ENCODE measurements at places on chromosomes 7 and 10.

GRCh38 chr10:125208854-125209565 is 48.6 kb upstream of the CTBP2 start:
- no peak for DNase-seq

GRCh38 chr10:46558392-46559185 is 2.1 kb upstream of the GPRIN2 start:
- no peak for DNase-seq

DNA sequence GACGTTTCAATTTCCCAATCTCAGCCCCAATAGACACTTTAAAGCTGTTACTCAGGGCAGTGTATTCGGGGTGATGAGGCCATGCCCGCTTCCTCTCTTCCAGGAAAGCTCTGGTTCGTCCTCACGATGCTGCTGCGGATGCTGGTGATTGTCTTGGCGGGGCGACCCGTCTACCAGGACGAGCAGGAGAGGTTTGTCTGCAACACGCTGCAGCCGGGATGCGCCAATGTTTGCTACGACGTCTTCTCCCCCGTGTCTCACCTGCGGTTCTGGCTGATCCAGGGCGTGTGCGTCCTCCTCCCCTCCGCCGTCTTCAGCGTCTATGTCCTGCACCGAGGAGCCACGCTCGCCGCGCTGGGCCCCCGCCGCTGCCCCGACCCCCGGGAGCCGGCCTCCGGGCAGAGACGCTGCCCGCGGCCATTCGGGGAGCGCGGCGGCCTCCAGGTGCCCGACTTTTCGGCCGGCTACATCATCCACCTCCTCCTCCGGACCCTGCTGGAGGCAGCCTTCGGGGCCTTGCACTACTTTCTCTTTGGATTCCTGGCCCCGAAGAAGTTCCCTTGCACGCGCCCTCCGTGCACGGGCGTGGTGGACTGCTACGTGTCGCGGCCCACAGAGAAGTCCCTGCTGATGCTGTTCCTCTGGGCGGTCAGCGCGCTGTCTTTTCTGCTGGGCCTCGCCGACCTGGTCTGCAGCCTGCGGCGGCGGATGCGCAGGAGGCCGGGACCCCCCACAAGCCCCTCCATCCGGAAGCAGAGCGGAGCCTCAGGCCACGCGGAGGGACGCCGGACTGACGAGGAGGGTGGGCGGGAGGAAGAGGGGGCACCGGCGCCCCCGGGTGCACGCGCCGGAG is 2.6 kb downstream of the GJD4 start:
- DNase-seq = no peak

DNA sequence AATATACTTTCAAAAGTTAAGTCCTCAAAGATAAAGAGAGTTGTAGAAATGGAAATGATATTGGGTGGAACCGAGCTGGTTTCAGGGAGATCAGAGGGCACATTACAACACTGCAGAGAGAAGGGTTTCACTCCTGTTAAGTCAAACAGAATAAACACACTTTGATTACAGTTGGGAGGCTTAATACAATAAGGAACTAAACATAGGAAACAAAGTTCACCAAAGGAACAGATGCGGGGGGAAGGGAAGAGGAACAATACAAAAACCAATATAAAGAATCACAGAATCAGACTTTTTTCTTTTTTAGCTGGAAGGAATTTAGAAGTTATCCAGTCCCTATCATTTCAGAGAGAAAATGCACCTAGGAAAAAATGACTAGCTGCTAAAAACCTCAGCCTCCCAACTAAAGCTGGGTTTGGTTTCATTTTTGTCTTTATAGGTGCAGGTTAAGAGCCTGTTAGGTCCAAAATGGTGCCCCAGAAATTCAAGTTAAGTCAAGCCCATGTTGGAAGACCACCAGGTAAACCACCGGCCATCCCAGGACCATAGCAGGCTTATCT is 81.9 kb downstream of the DNMBP start:
- DNase-seq = no peak

GRCh38 chr10:49089557-49090188 is 25.6 kb downstream of the VSTM4 start:
- no peak for DNase-seq

GRCh38 chr10:5952731-5953385 is 24.5 kb downstream of the IL15RA start:
- DNase-seq = no peak

GRCh38 chr10:102644066-102644645 is at the start of gene TRIM8:
Gene TRIM8, plus strand, starts transcription at chr10:102644479. Its CDS starts 139 bp downstream, at chr10:102644618.
- DNase-seq = peak; percentile 54

DNA sequence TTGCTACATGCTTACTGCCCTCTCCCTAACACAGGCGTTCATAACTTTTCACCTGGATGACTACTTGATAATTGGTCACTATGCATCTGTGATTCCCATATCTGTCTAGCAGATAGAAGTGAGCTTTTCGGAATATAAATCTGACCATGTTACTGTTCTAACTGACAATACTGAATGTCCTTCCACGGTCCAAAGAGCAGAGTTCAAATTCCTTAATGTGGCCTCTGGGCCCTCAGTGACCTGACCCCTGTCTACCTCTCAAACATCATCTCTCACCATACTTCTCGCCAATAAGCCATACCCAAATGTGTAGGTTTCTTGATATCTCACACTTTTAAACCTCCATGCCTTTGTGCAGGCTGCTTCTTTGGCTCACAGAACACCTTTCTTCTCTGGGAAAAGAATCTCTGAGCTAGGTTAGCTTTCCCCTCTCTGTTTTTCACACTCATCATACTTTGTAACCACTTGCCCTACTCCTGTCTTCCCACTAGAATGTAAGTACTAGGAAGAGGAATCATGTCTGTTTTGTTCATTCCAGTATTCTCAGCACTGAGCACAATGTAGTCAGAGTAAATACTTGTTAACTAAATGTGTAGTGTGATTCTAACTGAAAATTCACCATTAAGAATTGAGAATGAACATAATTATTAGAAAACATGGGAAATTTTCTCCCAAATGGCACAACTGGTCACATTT is 39.2 kb upstream of the LRRC17 start:
- no peak for DNase-seq

DNA sequence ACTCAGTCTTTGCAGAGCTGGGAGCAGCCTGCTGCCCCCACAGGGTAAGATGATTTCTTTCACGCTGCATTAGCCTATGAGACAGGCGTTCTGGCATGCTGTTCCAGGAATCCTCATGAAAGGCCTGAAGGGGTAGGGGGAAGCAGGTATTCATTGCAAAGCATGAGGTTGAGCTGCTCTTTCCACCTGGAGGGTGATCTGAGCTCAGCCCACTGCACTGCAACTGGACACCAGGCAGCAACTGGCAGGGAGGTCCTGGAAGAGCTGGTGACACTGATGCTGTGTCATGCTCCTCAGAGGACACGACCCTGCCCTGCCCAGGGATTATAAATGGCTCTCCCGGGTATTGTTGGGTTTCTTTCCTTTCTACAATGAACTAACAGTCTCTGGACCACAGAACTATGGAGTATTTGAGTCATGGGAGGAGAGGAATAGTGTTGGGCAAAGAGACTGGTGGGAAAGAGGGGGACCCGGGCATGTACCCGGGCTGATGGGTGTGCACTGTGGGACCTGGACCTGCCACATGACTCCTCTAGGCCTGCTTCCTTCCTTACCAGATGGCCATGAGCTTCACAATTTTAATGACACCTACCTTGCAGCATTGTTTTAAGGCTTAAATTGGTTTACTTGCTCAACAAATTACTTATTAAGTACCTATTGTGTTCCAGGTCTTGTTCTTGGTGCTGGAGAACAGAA is 24.3 kb downstream of the SLC25A28 start:
- DNase-seq = no peak

GRCh38 chr10:79113827-79114226 is 45.1 kb downstream of the ZMIZ1 start:
- DNase-seq = no peak

DNA sequence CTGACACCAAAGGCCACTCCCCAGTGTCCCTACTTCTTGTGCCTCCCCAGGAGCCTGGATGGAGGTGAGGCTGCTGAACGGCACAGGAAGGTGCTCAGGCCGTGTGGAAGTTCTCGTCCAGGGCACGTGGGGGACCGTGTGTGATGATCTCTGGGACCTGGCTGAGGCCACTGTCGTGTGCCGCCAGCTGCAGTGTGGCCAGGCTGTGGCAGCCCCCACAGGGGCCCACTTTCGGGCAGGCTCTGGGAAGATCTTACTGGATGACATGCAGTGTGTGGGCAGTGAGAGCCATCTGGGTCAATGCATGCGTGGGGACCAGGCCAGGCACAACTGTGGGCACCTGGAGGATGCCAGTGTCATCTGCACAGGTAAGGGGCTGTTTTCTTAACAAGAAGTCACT is 57.0 kb upstream of the C10orf120 start:
- no peak for DNase-seq

DNA sequence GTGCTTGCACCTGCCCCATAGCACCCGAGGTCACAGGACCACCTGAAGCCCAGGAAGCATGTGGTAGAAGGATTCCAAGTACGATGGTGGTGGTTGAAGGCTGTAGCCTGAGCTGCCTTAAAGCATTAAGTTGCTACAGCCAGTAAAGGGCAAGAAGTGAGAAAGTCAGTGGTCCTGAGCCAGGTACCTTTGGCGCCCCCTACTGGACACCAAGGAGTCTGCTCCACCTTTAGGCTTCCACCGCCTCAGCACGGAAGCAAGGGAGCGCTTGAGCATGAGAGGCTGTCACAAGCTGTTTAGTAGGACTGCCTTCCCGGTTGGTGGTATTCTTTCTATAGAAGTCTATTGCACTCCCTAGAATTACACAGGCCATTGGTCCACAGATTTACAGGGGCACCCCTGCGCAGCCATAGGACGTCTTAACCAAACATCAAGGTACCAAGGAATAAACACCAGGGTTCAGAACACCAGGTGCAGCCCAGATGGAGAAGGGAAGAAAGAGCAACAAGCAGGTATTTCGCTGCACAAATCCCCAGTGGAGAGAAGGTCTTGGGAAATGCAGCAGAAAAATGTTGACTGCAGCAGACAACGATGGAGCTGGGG is 2.2 kb downstream of the CRTAC1 start:
- peak; percentile 70 for DNase-seq

DNA sequence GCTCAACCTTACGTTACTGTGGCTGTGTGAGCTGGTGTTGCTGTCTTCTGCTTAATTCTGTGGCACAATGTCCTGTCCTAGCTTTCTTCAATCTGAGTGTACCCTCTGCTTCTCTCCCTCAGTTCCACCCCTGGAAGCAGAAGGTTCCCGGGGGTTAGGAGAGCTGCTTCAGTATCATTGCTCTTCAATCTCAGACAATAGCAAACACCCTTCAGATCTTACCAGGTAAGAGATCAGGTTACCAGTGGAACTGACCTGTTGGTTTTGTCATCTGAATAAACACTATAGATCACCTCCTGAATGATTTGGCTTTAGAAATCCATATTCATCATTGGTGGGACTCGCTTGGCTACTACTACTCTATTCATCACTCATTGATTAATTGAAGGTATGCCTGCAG is 48.4 kb downstream of the DNAJB9 start:
- DNase-seq = no peak

DNA sequence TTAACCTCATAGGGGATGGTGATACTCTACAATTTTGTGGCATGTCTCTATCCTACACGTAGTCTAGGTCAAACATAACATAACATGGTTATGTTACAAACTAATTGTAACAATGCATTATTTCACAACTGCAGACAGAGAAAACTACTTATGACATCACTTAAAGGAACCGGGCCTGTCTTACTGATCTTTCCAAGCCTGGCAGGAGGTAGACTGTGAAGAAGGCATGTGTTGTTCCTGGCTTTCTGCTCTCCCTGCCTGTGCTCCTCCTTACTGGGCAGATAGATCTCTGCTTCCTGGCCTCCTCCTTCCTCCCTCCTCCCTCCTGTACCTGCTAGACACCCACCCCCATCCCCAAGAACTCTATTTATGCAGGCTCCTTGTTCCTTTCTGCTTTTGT is 5.4 kb downstream of the CACNB2 start:
- DNase-seq = no peak

- no peak for DNase-seq
Observed at GRCh38 chr10:26318672-26319071, 102.1 kb downstream of the GAD2 start.

GRCh38 chr7:141541375-141541774 is 9.8 kb upstream of the AGK start:
- DNase-seq = no peak

GRCh38 chr10:2917926-2918325 is 149.4 kb upstream of the PFKP start:
- no peak for DNase-seq

GRCh38 chr10:84988011-84988410 is 659.6 kb downstream of the CCSER2 start:
- DNase-seq = no peak

DNA sequence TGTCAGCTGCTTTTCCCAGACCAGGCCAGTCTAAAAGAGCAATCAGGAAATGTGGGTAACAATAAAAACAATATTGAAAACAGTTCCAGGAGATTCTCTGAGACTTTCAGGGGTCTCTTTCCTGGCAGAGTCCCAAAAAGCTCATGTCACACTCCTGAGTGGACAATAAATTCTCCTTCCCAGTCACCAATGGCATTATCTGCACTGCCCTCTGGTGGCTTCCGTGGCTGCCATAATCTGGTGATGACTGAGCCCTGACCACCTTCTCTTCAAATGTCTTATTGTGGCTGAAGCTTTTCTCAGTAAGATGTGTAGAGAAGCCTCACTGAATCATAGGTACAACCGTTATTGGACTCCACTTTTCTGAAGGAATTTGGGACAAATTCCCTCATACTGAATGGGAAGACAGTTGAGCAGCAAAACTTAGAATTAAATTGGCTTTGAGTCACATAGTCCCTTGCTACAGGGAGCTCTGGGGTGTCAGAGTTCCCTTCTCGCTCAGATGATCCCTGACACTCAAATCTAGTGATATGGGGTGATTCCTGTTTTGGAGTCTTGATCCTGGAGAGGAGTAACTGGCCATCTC is 24.4 kb upstream of the ASAH2 start:
- DNase-seq = peak; percentile 31

Data from activated CD4-positive, alpha-beta T cell treated with anti-CD3 and anti-CD28 coated beads, Interleukin-2, Interleukin-4, amounts not matched to agents 100 ng/mL and 50 ng/mL, durations not matched to agents 16 hours and 8 hours (primary cell).